Stimulated activated CD4-positive, alpha-beta T cell treated with anti-CD3 and anti-CD28 coated beads, Interleukin-4, amount 100 ng/mL, for 4 hours (primary cell): ENCODE measurements at places on chromosomes 4 and X.

DNA sequence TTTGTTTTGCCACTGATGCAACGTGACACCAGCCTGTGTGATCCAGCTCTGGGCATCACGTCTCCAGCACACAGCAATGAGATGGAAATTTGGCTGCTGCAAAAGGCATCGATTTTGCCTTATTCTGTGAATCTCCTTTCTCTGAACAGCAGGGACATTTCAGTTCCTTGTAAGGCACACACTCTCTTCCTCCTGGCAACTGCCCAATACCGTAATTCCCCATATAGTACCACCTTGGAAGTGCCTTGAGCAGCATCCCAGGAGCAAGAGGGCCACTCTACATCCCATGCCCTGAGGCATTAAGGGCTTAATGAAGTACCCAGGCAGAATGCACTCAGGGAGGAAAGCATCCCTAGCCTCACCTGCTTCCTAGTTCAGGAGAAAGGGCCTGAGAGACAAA is 10.5 kb upstream of the MAMLD1 start:
- DNase-seq = no peak

DNA sequence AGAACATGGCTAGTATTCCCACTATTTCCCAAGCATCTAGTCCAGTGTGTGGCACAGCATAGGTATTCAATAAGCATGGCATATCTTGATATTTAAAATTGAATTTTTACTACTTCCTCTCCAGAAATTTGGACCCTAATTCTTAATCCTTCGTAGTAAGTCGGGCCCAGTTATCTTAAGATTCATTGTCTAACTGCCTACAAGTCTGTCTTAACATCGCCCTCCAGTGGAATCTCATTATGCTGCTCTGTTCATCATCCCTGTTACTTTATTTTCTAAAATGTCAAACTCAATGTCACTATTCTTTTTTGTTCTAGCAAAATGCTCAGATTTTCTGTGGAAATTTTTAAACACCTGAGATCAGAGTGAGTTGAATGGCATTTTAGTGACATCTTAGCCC is 606.2 kb downstream of the KLHL13 start:
- DNase-seq = no peak

- DNase-seq = no peak
These were observed 137.2 kb downstream of the GUCY2F start for GRCh38 chrX:109344678-109345077.

GRCh38 chr4:114082348-114082747 is 102.9 kb upstream of the ARSJ start:
- DNase-seq = no peak

- DNase-seq = no peak
These were observed 55.9 kb downstream of the FHDC1 start for GRCh38 chr4:152992027-152992426.

DNA sequence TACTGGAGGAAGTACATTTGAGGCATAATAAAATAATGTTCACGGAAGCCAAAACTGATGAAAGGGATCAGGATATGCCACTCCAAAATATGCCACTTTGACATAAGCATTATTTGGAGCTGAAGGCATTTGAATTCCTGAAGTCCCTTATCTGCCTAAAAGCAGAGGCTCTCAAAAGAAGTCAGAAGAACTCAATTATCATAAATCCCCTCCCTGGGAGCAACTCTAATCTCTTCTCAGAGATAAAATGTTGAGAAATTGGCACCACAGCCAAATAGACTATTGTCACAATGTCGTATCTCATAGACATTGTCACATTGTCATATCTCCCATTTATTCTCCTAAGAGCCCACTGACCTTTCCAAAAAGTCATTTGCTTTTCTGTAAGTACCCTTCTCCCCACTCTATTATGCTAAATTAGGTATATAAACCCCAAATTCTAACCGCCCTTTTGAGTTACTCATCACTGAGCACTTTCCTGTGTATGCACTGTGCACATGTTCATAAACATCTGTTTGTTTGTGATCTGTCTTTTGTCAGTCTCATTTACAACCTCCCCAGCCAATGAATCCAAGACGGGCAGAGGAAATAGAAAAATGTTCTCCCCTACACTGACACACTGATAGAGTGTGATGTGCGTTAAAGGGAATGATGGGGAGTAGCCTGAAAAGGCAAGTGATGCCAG is 78.5 kb upstream of the NAF1 start:
- DNase-seq = no peak

DNA sequence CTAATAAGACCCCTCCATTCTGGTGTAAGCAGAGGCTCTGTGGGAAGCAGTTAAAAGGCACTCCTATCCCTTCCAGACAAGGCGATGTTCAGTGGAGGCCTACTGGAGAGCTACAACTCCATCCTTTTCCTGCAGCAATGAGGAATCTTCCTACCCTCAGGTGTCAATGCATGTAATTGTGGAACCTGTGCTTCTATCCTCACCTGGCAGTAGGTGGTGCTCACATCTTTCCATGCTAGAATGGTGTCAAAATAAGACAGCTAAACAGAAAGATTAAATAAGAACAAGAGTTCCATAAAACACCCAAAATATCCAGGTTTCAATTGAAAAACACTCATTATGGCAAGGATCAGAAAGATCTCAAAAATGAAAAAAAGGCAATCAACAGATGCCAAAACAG is 224.6 kb downstream of the IL15 start:
- no peak for DNase-seq

- no peak for DNase-seq
These were observed 226.8 kb downstream of the CAMK2D start for GRCh38 chr4:113534711-113535110.

- peak; percentile 58 for DNase-seq
These were observed 745 bp downstream of the SLC39A8 start for GRCh38 chr4:102344520-102344953.

DNA sequence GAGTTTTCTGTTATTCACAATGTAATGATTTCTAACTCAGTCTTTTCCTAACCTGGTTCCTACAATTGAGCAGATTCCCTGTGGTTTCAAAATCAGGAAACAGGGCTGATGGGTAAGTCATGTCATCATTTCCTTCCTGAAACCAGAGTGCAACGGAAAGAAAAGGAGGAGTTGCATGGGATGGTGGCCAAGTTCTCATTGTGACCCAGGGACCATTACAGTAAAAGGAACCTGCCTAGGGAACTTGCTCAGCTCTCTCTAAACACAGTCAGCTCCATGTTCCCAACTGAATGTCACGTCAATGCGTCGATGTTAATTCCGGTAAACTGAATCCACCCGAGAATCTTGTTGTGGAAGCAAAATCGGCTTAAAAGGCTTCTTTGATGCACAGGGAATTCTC is 51.2 kb downstream of the LGI2 start:
- DNase-seq = no peak

- DNase-seq = no peak
These were observed 15.6 kb downstream of the MAEA start for GRCh38 chr4:1305261-1305711.

DNA sequence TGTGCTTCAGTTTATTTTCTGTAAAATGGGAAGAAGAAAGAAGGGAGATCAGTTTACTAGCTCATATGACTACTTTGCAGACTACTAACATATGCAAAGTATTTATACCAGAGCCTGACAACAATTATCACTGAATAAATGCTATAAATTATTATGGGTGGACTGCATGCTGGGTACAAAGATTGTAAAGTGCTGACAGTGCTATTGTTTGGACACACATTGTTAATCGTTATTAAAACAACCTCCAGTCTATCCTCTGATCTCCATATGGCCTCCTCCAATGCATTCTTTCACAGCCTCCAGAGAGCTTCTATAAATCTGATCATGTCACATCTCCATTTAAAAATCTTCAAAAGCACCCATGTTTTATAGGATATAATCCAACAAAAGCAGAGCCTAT is 90.1 kb upstream of the HS3ST1 start:
- no peak for DNase-seq

DNA sequence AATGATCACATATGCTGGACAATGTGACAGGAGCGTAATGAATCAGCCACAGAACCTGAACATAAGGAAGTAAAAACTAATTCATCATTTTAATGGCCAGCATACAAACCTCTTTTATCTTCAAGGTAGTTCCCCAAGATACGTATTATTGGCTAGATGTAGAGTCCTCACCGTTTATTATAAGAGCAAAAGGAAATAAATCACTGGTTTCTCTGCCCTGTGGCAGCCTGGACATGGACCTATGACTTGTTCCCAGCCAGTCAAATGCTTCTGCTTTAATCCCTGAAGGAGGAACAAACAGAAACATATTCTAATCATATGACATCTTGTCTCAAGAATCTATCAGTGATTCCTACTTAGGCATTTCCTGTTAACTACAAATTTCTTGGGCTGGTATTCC is 86.8 kb upstream of the FAM241A start:
- no peak for DNase-seq

GRCh38 chrX:39840133-39840532 is 257.6 kb downstream of the BCOR start:
- DNase-seq = no peak

- DNase-seq = peak; percentile 31
These were observed 71.1 kb downstream of the NYX start for GRCh38 chrX:41518127-41518840.
